Activated CD4-positive, alpha-beta memory T cell treated with anti-CD3 and anti-CD28 coated beads, Interleukin-2, amount 10 ng/mL, durations not matched to agents 7 days and 5 days (primary cell): ENCODE measurements at places on chromosomes 1 and 21. TPM values are rescaled to one million over a fixed set of nuclear protein-coding genes. Genes with fewer than 3 reads are reported as not detected.

HRNR gene
- total RNA-seq: not detected

GNG4 gene
- 0.18 TPM for total RNA-seq

MSH4 gene
- total RNA-seq: 0.20 TPM

TACSTD2 gene
- total RNA-seq: not detected

TMEM125 gene
- total RNA-seq: not detected

KCNN3 gene
- total RNA-seq: not detected

ADAMTS4 gene
- 1.2 TPM for total RNA-seq

VHLL gene
- not detected for total RNA-seq

ADGRB2 gene
- total RNA-seq: 0.81 TPM

CHRNB2 gene
- total RNA-seq: not detected

TNNI3K gene
- not detected for total RNA-seq

SLC22A15 gene
- total RNA-seq: 1.3 TPM

CFAP45 gene
- 1.3 TPM for total RNA-seq

ZNF593OS gene
- total RNA-seq: not detected

TNFRSF1B gene
- total RNA-seq: 434 TPM
